Activated CD4-positive, alpha-beta T cell treated with anti-CD3 and anti-CD28 coated beads, Interleukin-2, Interleukin-4, amounts not matched to agents 100 ng/mL and 50 ng/mL, durations not matched to agents 16 hours and 8 hours (primary cell): ENCODE measurements at places on chromosomes 6 and 20.

- no peak for DNase-seq
Measured at GRCh38 chr6:138805016-138805765, 9.3 kb downstream of the ECT2L start.

DNA sequence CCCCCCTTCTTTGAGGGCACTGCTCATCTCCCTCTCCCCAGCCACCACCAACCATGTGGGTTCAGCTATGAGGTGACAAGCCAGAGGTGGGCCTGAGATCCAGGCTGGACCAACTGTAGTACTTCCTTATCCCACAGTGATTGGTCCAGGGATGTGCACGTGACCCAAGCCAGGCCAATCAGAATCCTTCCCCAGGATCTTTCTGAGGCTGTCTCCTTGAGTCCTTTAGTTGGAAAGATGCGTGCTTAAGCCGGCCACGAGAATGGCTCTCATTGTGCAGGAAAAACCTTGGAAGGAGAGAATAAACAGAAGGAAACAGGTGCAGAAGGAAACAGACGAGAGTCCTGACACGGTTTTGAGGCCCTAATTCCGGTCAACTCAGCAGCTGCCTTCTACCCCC, 39.2 kb downstream of the ZC3H12D start:
- no peak for DNase-seq

GRCh38 chr20:61733891-61734732, 331.6 kb downstream of the TAF4 start:
- DNase-seq: no peak

GRCh38 chr20:39799366-39799965, 837.3 kb downstream of the DHX35 start:
- DNase-seq: no peak

DNA sequence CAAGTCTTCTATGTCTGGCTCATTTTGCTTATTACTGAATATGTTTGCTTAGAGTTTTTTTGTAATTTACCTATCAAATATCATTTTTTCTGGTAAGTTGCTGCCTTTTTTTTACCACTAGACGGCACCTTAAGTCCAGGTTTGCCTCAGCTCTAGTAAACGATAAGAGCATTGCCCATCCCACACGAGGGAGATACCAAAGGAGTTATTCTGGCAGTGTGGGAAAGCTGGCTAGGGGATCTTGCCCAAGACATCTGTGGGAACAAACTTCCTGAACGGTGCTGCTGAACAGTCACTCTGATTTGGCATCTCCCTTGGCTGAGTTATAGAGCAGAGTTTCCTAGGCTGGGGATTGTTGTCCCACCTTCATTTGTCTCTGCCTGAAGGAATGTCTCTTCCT, 306.4 kb downstream of the COL12A1 start:
- no peak for DNase-seq

GRCh38 chr6:19896693-19897010, 59.5 kb downstream of the ID4 start:
- no peak for DNase-seq
